ENCODE measurements at places on chromosomes 16 and 17.
A peak's percentile ranks its signal among the peaks of the same experiment; 100 is the strongest.

DNA sequence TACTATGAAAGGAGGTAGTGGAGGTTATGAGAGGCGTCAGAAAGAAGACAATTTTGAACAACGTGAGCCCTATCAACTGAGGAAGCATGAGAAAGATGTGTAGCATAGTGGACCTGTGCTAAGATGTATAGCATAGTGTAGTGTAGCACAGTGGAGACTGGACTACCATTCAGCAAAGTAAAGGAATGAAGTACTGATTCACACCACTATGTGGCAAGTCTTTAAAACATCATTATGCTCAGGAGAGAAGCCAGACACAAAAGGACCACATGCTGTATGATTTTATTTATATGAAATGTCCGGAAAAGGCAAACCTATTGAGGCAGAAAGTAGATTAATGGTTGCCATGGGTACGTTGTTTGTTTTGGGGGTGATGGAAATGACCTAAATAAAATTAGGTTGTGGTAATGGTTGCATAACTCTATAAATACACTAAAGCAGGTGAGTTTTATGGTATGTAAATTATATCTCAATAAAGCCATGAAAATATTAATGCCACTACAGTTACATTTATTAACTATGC lies 20.4 kb upstream of the XYLT1 start:
- no peak for DNase-seq

DNA sequence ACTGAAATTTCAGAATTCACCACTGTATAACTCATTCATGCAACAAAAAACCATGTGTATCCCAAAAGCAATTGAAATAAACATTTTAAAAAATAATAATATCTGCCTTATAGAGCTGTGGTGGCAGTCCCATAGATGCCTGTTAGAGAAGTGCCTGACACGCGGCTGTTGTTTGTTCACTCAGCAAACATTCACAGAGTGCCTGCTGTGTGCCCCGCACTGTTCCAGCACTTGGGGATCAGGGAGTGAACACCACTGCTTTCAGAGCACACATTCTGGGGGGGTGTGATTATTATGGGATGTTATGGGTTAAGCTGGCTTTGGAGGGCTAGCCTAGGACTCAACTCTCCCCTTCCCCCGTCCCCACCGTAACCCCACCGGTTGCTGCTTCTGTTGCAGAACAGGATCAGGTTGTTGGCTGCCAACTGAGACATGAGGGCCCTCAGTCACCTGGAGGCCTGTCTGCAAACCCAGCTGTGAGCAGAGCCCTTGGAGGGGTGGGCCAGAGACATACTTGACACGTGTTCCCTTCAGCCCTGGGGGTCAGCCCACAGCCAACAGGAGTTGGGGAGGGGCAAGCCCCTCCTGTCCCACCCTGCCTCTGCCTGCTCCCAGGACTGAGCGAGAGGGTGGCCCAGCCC lies 103.3 kb upstream of the CIBAR2 start:
- DNase-seq = no peak

DNA sequence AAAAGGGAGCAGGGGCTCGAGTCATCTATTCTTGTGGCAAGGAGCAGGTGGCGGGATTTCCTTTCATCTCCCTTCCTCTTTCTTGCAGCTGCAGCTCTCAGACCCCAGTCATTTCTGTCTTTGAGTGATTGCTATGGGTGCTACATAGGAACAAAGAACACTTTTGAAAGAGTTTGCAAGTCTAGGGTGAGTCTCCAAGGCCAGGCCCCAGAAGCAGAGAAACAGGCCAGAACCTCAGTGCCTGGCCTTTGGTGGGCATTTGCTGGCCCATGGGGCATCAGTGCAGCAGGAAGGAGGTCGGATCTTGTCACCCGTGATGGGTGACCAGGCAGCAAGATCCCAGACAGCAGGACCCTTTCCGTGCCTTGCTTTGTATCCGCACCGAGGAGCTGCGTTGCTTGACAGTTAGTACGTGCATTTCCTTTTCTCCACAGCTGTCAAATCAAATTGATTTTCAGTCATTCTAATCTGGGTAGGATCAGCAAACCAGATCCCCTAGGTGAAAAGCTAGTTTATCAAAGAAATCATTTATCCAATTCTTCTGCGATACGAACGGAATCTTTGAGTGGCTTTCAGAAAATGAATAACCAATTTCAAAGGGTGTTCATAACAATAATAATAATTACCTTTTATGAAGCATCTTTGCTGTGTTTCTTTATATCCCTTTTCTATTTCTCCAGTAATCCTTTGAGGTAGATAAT lies 244.6 kb upstream of the MAF start:
- no peak for DNase-seq

GRCh38 chr16:80459331-80459777 lies 81.4 kb upstream of the DYNLRB2 start:
- DNase-seq = no peak

GRCh38 chr16:30748634-30749445 lies 615 bp downstream of the PHKG2 start:
- peak; percentile 55 for DNase-seq

DNA sequence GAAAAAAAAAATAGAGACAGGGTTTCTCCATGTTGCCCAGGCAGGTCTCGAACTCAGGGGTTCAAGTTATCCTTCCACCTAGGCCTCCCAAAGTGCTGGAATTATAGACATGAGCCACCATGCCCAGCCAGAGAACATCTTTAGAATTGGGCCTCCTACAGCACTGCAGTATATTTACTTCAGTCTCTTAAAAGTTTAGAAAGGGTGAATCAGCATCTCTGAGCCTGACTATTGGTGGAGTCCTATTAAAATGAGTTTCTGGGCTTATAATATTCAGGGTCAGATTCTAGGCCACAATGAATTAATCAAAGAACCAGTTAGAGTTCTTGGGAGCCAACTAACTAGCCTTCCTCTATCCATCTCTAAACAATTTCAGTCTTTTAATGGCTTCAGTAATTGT lies 22.8 kb downstream of the TADA2A start:
- DNase-seq = no peak

- DNase-seq = no peak
Measured at GRCh38 chr16:13950821-13951547, 31.0 kb downstream of the ERCC4 start.

DNA sequence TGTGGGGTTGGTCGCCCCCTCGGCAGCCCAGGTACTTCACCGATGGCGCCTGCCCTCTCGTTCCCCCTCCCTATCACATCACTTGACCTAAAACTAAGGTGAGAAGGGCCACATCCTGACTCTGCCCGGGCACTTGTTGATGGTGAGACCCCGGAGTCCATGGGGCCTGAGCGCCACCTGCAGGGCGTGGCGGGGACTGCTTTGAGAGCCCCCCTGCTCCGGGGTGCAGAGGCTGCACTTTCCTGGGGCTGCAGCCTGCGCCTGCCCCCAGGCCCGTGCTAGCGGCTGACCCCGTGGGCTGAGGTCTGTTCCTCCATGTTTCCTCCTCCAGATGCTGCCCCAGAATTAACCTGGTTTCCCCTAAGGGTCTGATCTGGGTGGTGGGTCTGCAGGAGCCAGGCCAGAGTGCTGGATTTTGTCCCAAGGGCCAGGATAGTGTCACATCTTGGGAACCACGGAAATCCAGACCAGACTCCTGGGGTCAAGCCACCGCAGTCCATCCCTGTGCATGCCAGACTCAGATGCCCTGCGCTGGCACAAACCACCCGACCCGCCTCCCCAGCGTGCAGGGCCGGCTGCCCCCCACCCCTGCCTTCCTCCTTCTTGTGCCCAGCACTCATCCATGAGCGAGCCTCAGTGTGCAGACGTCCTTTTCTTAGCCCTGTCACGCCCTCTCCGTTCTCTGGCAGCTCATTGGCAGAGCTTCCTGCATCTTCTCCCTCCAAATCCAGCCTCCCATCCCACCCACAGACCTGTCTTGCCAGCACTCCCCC lies 2.7 kb downstream of the NDUFAF8 start:
- peak; percentile 85 for DNase-seq

GRCh38 chr17:10050597-10051101 lies 145.6 kb upstream of the RCVRN start:
- DNase-seq = no peak

- DNase-seq = no peak
Measured at GRCh38 chr16:53780051-53780450, 76.1 kb downstream of the FTO start.

- DNase-seq = no peak
Measured at GRCh38 chr17:7977805-7978204, 24.6 kb upstream of the GUCY2D start.

DNA sequence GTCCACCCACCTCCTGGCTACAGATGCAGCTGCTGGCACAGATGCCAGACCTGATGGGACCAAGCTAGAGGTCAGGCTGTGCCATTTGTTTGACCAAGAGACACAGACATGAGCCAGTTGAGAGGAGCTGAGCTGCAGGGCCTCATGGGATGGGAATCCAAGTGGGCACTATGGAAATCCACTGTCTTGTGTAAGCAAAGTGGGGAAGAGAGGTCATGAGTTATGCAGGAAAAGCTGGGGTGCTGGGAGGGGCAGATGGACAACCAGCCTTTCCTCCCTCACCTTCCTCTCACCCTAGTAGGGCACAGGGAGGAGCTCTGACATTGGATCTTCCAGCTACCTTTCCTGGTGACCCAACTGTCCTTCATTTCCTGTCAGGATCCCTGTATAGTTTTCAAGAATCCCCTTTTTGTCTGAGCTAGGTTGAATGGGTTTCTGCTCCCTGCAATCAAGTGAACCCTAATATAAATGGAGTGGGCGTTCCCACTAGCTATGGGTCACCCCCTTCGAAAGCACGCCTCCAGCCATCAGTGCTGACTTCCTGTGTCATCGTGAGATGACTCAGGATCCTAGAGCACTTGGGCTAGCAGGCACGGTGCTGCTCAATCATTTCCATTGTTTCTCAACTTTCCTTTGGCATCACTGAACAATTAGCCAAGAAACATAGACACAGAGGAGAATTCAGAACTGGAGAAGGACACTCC lies 13.6 kb downstream of the ATPAF2 start:
- no peak for DNase-seq

DNA sequence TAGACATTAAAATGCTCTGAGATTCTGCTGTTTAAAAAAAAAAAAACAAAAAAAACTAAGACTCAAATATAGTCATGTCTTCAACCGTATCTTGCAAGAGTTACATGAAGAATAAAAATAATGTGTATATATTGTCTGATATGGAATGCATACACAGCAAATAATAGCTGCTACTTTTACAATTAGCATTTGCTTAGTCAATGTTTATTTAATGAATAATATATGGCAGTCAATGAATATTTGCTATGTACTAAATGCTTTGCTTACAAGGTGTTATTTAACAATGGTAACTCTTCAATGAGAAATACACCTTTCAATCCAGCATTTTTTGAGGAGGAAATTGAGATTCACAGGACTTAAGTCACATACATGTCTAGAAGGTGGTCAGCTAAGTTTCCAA lies 718.8 kb upstream of the SOX9 start:
- DNase-seq = no peak

- DNase-seq = no peak
Measured at GRCh38 chr16:51630076-51630475, 479.0 kb upstream of the SALL1 start.

DNA sequence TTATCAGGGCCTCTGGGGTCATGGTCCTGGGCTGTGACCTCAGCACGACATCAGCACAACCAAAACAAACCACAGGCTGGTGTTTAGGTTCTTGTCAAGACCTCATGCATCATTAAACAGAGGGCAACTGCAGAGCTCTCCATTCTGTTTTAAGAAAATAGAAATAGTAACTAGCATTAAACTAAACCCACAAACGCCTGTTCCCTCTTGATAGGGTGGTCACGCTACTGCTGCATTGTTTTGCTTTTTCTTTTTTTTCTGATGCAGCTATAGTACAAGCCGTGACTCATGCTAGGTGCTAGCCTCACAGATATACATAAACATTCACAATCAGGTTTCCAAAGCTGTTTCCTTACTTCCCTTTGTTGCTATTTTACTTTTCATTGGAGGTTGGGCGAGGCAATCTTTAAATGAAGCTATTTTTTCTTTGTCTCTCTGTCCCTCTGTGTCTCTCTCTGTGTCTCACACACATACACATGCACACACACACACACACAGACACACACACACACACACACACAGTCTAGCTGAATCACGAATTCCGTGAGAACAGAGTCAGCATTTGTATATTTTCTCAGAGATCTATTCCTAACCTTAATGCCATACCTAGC lies 310.3 kb downstream of the CDH13 start:
- no peak for DNase-seq

- DNase-seq = no peak
Measured at GRCh38 chr17:78484271-78485246, 92.6 kb downstream of the DNAH17 start.

All from WERI-Rb-1 (cell line).